ENCODE measurements at places on chromosomes 6 and 20.

DNA sequence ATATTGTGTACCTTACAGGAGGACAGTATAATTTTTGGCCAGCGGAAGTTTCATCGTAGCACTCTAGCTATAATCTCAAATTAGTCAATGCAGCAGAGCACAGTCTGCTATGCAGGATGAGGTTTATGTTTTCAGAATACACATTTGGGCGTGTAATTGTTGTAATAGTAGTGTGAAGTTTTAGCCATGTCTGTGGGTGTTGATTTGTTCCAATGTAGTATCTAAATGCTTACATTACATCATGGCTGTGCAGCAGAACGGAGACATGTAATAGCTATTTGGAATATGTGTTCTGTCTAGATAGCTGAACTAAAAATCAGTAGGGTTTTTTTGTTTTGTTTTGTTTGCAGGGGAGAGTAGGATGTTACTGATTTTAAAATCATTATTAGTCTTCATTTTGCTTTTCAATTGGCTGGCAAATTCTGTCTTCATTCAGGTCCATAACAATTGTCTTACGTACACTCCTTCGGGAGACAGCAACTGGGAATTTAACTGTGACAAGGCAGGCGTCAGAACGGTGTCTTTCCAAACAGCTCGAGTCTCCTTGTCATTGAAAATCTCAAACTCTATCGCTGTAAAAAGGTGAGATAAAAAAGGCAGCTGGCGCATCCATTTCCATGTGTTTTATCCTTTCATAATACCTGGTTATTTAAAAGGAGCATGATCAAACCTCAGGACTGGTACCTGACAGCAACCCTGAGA lies 65.1 kb upstream of the CDH4 start:
- DNase-seq, result no peak

- DNase-seq, result no peak
These were observed 36.7 kb downstream of the CYP24A1 start for GRCh38 chr20:54137115-54137514.

- no peak for DNase-seq
These were observed 66.6 kb downstream of the ALDH8A1 start for GRCh38 chr6:134883314-134883713.

GRCh38 chr20:8930726-8931125 lies 138.2 kb upstream of the PLCB4 start:
- DNase-seq, result no peak

GRCh38 chr6:161407581-161407980 lies 133.7 kb upstream of the AGPAT4 start:
- DNase-seq, result no peak

GRCh38 chr6:156988276-156989158 lies 211.3 kb downstream of the ARID1B start:
- no peak for DNase-seq

DNA sequence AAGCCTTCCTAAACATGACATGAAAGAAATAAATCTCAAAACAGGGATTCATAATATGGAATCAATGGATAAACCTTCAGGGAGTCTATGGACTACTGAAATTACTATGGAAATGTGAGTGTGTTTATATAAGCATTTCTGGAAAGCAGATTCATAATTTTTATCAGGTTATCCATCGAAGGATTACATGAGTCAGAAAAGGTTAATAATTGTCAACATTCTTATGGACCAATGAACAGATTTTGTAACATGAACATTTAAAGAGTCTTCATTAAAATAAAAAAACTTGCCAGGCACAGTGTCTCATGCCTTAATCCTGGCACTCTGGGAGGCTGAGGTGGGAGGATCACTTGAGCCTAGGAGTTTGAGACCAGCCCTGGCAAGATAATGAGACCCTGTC lies 84.8 kb downstream of the AHI1 start:
- DNase-seq, result no peak

GRCh38 chr20:59004763-59005522 lies 2.1 kb downstream of the CTSZ start:
- peak; percentile 46 for DNase-seq

- no peak for DNase-seq
These were observed 9.0 kb downstream of the LRP11 start for GRCh38 chr6:149855040-149855654.

DNA sequence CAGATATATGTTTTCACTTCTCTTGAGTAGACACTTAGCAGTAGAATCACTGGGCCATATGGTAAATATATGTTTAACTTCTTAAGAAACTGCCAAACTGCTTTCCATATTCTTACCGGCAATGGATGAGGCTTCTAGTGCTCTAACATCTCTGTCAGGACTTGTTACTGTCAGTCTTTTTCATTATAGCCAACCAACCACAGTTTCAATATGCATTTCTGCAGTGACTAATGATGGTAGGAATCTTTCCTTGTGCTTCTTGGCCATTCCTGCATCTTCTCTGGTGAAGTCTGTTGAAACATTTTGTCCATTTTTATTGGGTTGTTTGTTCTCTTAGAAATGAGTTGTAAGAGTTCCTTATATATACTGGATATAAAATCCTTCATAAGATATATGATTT lies 66.0 kb upstream of the SYNDIG1 start:
- no peak for DNase-seq

DNA sequence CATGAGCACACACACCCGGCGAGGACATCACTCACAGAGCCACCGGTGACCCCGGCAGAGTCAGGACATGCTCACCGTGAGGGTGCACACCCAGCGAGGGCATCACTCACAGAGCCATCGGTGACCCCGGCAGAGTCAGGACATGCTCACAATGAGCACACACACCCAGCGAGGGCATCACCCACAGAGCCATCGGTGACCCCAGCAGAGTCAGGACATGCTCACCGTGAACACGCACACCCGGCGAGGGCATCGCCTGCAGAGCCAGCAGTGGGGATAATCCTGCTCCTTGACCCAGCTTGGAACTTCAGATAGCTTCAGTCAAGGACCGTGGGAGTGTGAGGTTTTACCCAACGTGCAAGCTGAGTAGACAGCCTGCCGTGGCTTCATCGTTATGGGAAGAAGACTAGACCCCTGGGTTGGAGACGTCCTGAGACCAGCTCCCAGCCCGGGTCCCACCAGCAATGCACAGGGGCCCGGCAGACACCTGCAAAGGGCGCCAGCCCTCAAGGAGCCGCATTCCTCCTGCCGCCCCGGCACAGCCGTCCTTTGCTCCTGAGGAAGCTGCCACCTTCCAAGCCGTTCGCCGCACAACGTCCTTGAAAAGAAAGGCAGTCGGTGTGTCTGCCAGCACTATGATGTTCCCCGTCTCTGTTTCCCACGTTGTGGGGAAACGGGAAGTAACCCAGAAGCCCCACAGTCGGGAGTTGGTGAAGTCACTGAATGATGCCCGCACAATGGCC lies 192.3 kb downstream of the DLL1 start:
- DNase-seq, result no peak

GRCh38 chr6:7725849-7726415 lies at the start of gene BMP6:
Gene BMP6, plus strand, starts transcription at chr6:7726099. Its CDS starts 857 bp downstream, at chr6:7726956.
- DNase-seq, result peak; percentile 42

- no peak for DNase-seq
These were observed 2.0 kb downstream of the CD40 start for GRCh38 chr20:46120136-46120535.

GRCh38 chr20:20393207-20394120 lies 25.6 kb downstream of the INSM1 start:
- no peak for DNase-seq

DNA sequence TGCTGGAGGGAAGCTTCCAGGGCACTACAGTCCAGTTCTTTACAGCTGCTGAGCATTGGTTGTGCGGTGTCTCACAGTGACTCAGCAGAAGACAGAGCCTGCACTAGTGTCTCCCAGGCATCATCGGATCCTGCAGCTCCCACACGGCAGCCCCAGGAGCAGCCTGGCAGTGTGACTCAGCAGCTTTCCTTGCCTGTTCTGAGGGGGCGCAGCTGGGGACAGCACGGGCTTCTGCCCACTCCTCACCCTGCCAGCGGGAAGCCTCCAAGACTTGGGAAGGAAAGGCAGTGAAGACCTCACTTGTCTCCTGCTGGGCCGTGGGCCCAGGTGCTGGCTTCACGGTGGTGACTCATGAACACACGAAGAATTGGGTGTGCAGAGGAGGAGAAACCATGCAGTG lies 165.4 kb downstream of the SYNDIG1 start:
- no peak for DNase-seq

DNA sequence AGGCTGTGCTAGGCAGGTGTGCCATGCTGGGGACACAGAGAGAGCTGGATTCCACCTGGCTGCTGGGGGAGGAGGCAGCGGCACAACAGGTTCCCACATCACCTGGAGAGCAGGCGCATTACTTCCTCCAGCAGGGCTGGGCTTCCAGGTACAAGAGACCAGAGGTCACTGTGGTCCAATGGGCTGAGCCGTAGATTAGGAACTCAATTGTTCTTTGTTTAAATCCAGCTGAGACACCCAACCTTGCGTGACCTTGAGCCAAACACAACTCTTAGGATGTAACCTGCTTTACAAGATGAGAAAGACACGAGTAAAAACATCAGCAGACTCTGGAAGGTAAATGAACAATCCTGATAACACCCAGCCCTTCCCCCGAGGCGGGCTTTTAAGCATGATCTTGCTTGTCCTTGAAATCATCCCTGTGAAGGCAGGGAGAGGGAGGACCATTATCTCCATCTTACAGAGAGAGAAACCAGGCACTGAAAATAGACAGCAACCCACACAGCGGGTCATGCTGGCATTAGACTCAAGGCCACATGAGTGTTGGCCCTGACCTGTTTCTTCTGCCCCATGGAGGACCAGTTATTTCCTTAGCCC lies 216.5 kb upstream of the RREB1 start:
- DNase-seq, result no peak

DNA sequence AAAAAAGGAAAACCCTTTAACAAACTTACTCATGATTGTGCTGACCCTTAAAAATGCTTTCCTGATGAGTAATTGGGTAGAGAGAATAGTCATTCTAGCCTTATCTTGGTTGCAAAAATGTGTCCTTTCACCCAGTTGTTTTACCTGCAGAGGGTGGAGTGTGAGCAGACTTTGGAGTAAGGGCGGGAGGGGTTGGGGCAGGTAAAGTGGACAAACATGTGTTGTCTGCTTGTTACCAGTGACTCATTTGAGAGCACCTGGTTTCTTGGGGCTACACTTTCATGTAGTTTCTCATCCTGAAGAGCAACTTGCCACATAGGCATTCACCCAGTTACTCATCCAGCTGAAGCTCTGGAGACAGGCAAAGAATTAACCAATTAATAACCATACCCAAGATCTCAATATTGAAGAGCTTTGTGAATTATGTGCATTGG lies 121.1 kb downstream of the TNFRSF21 start:
- DNase-seq, result no peak

- peak; percentile 5 for DNase-seq
These were observed 38.7 kb downstream of the YTHDF1 start for GRCh38 chr20:63177134-63177784.

GRCh38 chr20:6704132-6704861 lies 63.2 kb upstream of the BMP2 start:
- DNase-seq, result no peak

- DNase-seq, result no peak
These were observed 133.9 kb downstream of the UTRN start for GRCh38 chr6:144418959-144419545.

GRCh38 chr6:1381481-1382330 lies 7.7 kb upstream of the FOXF2 start:
- peak; percentile 55 for DNase-seq

DNA sequence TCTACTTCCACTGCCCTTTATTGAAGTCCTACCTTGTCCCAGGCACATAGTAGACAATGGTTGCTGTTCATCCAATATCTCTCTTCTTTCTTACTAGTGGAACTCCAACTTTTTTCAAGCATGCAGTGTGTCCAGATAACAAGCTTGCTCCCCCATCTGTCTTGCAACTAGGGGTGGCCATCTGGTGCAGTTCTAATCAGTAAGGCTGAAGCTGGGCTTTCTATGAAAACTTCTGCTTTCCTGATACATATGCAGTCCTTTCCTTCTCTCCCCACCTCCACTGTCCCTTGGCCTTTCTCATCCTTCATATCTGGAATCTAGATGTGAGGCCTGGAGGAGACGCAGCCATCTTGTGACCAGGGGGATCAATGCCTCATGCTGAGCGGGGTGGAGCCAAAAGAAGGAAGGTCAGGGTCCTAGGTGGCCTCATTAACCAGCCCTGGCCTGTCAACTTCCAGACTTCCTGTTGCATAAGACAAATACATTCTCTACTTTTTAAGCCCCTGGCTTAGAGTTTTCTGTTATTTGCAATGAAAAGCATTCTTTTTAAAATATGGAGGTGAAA lies 59.6 kb upstream of the ZFP64 start:
- DNase-seq, result no peak

DNA sequence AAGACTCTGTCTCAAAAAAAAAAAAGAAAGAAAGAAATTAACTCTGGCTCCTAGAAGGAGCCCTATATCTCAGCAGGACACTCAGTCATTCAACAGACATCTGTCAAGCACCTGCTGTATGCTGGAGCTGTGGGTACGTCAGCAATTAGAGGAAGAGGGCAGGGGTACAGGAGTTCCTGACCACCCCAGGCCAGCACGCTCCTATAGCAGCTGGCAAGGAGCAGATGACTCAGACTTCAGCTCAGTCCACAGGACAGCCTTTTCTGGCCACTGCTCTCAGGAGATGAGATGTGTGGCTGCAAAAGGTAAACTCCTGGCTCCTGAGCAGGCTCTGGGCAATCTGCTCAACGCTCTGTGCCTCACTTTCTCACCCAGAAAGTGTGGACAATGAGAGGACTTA lies 1.7 kb upstream of the RTEL1 start:
- DNase-seq, result no peak

DNA sequence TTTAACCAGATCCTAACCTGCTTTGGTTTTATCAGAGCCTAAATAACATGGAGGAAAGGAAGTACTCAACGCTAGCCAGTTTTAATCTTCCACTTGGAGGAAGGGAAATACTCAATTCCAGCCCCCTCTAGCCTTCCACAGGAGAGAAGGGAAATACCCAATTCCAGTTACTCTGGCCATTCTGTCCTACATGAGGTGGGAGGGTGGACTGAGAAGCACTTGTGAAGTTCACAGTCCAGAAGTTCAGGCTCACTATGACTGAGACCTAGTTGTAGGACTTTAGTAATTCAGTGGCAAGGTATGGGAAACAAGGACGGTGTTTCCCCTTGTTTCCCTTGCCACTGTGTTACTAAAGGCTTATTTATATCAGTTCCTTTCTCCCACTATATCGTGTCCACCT lies 672.0 kb downstream of the RFPL4B start:
- no peak for DNase-seq

GRCh38 chr20:58987790-58988564 lies 6.9 kb downstream of the NELFCD start:
- no peak for DNase-seq

- DNase-seq, result no peak
These were observed 267.8 kb upstream of the IRAK1BP1 start for GRCh38 chr6:78599526-78599925.

DNA sequence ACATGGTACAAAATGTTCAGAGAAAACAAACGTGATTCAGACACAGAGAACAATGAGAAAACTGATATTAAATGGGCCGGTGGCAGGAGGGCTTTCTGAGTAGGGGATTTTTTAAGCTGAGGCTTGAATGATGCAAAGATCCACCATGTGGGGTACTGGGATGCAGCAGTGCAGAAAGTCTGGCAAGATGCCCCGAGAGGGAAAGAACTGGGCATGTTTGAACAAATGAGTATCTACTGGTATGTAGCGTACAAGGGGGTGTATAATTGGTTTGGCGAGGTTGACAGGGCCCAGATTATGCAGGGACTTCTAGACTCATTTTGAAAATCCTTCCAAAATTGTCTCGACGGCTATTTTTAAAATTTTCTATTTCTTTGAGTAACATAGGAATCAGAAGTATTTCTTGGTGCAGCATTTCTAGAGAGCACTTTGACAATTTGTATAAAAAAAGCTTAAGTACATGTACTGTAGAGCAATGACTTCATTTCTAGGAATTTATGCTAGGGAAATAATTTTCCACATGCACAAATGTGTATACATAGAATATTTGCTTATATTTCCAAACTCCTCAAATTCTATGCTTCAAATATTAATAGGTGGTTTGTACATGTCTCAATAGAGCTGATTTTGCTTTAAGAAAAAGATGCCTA lies 119.6 kb upstream of the DOK5 start:
- DNase-seq, result no peak

Measured in CD4-positive, alpha-beta T cell treated with Interleukin-1 beta for 1 hour (primary cell).